ENCODE measurements at places on chromosomes 3 and 15.

DNA sequence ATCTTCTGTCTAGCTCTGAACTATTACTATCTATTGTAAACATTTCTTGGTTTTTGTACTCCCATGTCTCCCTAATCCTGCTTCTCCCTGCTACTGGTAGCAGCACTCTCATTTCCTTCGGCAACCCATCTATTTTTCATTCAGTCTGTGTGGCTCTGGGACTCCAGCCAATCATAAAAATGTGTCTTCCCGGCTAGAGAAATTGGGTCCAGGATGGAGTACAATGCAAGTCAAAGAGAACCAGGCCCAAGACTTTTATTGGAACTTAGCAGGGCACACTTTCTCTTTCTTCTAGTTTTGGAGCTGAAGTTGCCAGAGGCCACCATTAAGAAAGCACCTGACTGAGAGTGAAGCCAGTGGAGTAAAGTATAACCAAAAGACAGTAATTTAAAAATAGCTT, 22.8 kb upstream of the ARHGEF26 start:
- DNase-seq: no peak

GRCh38 chr3:67819447-67819846, 165.0 kb upstream of the SUCLG2 start:
- no peak for DNase-seq

DNA sequence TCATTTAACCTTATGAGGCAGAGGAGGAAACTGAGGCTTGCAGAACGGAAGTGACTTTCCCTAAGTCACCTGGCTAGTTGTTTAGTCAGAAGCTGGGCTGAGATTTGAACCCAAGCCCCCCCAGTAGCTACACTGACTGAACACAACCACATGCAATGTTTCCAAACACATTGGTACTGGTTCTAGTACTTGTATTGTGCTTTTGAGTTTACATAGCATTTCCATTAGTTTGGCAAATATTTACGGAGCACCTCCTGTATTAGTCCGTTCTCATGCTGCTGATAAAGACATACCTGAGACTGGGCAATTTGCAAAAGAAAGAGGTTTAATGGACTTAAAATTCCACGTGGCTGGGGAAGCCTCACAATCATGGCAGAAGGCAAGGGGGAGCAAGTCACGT, 56.3 kb upstream of the ITGA11 start:
- DNase-seq: no peak

DNA sequence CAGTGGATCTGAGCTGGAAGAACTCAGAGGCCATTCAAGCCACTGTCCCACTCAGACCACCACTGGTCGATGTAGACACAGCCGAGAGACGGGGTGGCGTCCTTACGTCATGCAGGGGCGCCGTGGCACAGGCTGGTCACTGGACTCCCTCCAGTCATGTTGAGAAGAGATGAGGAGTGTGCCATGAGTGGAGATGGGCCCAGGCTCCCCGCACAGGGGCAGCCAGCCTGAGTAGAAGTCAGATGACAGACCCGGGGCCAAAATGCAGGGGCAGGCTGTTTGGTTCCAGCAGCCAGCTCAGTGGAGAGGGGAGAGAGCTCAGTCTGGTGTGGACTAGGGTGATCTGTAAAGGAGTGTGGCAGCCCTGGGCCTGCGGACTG, 33.4 kb upstream of the KIF23 start:
- no peak for DNase-seq

GRCh38 chr3:116233711-116234357, 211.5 kb downstream of the LSAMP start:
- no peak for DNase-seq

DNA sequence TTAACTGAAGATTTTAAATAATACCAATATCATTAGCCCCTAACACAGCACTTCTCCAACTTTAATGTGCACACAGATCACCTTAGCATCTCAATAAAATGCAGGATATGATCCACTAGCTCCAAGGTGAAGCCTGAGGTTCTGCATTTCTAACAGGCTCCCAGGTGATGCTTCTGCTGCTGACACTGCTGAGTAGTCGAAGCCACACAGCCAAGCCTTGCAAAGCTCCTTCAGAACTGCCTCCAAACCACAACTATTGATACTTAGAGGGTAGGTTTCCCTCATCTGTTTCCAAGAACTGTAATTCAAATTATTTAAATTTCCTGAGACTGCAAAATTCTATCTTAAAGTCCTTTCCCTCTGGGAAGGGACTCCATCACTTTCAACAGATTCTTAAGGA, 3.9 kb downstream of the RIOX2 start:
- no peak for DNase-seq

DNA sequence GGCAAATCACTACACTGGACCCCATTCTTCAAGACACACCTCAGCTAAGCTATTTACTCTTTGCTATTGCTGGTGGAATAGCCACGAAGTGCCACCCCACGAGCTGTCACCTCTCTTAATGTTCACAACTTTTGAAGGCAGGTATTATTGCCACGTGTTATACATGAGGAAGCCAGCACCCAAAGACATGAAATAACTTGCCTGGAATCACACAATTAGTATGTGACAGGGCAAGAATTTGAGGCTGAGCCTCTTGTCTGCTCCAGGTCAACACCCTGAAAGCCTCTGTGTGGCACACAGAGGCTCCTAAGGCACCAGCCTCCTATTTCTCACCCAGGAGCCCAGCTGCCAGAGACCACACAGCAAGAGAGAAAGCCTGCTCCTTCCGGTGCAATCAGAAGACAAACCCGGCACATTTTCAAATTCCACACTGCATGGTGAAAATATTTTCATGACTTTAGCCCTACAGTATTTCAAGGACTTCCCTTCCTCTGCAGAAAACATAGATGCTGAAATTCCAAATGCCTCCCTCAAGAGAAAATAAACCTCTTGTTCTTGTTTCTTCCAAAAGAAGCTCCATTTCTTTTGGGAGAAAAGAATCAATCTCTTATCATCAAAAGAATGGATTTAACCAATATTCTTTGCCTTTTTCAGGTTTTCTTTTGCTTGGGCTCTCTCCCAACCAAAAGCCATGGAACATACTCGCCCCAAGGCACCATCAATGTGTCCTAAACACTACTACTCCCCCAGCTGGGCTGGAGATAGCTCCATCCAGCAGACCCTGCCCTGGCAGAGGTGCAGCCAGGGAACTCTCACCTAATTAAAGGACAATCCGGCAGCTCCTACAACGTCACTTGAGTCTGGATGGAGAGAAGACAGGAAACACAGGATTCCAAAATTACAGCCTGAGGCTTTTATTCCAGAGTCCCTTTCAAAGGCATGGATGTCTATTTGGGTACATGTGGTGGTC, 84.7 kb upstream of the THBS1 start:
- DNase-seq: no peak

- no peak for DNase-seq
Measured at GRCh38 chr3:47612879-47613278, 34.2 kb upstream of the CSPG5 start.

DNA sequence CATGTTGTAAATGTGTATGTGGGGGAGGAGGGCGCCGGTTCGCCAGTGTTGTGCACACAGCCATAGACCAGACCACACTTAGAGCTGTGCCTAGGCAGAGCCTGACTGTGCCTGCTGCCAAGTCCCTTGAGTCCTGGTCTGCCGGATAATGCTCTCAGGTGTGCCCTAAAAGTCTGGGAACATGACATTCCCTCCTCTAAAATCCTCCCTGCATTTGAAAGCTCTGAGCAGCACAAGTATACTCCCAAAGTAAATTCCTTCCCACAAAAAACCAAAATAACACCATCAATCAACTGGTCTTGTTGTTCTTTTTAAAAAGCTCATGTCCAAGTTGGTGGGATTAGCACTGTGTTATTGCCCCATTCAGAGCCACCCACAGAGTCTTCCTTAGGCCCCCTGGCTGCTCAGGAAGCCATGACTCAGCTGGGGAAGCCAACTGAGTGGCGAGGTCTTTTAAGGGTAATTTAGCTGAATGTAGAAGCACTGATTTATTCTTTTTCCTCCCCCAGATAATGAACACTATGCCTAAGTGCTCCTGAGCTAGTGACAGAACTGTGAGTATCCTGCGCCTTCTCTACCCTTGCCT, 147.8 kb upstream of the MCTP2 start:
- no peak for DNase-seq

GRCh38 chr3:112650482-112650881, 9.5 kb upstream of the CCDC80 start:
- DNase-seq: no peak

DNA sequence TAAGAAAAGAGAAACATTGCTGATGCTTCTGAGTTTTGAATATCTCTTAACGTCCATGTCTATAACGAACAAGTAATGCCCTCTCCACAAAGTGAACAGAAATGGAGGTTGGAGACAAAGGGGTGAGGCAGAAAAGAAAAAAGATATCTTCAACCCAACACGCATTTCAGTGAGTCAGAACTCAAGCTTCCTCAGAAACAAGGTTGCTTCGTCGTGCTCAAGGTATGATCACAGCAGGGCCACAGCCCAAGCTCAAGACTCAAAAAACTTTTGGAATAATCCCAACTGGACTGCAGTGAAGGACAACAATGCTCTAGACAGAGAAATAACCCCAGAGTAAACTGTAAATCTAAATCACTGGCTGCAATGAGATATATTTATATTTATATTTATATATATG, 18.9 kb downstream of the WNT5A start:
- no peak for DNase-seq

- peak; percentile 19 for DNase-seq
Measured at GRCh38 chr3:38542401-38543298, 46.5 kb downstream of the EXOG start.

- no peak for DNase-seq
Measured at GRCh38 chr3:24166515-24166914, 221.4 kb downstream of the NR1D2 start.

DNA sequence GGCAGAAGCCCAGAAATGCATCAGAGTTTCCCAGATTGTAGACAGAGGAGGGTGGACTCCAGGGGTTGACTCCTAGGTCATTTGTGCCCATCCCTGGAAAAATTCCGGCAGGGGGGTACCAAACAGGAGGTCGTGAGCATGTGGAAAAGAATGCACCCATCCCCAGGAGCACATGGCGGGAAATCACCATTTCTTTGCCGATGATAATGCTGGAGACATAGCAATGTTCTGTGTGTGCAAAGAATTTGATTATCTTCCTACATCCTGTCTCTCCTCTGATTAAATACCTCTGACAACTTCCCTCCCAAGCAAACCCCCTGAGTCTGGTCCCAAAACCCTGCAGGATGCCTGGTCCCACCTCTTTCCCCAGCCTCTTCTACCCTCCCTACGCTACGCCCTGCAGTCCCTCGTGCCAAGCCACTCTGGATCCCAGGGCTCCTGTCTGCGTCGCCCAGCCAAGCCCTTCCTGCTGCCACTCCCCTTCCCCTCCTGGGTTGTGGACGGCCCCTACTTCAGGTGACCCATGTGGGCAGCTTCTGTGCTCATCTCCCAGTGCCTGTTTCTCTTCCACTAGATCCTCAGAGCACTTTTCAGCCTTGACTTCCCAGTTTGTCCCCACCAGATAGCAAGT, 15.8 kb downstream of the WNT7A start:
- DNase-seq: no peak

- no peak for DNase-seq
Measured at GRCh38 chr15:88440021-88440420, 27.2 kb downstream of the MRPL46 start.
